ENCODE measurements at places on chromosomes 2 and 18.

DNA sequence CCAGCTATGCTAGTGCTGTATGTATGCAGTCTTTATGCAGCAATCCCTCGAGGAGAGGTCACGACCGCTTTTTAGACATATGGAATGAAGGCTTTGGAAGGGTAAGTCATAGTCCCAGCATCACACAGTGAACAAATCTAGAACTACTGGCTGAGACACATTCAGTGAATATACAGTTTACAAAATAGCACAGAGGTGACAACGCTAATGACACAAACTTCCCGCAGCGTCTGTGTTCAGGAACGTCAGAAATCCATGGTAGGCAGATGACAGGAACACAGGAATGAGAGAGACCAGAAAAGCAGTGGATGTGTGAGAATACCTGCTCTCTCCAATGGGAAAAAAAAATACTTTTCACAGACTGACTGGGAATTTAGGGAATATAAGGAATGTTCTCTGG lies 29.6 kb downstream of the CABYR start:
- DNase-seq: no peak

- no peak for DNase-seq
Measured at GRCh38 chr2:70930371-70931329, 5.0 kb upstream of the ATP6V1B1 start.

- peak; percentile 68 for DNase-seq
Measured at GRCh38 chr2:9403924-9404323, 19.4 kb downstream of the ITGB1BP1 start.

DNA sequence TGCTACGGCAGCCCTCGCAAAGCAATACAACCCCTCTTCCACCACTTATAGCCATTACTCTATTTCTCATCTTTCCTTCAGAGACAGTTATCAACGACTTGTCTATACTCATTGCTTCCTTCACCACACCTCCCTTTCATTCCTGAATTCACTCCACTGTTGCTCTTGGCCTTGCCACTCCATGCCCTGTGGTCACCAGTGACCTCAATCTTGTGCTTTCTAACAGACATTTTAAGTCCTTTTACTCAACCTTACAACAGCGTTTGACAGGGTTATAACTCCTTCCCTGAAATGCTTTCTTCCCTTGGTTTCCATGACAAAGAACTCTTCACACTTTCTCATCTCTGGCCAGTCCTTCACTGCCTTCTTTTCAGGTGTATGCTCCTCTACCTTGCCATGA lies 90.6 kb upstream of the CCDC141 start:
- no peak for DNase-seq

DNA sequence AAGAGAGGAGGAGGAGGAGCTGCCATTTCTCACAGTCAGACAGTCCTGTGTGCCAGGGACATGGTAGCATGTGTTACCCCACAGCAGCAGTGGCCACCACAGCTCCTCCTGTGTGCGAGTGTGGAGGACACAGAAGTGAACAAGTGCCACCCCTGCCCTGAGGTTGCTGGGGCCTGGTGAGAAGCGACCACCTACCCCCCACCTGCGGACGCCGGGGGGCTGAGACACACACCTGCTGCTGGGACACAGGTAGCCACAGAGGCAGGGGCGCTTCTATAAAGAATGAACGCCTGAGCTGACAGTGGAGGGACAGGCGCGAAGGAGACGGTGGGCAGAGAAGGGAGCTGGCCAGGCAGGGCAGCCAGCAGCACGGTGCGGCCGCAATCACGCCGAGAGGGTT lies 32.3 kb upstream of the SALL3 start:
- DNase-seq: no peak

DNA sequence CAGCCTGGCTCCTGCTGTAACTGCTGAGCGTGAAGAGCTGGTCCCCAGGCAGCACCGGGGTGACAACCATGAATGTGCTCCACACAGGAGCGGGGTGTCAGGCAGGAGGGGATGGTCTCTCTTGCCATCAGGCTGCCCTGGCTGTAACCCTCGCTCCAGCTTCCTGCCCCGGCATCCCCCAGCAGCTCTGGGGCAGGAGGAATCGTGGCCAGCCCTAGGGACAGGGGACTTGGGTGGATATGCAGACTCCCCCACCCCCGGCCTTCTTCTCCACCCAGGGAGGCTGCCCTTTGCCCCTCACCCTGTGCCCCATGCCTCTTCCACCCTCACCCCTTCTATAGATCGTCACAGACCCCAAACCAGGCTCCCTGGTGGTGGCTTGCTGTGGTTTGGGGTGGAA lies 69.4 kb upstream of the SMAD7 start:
- no peak for DNase-seq

- DNase-seq: no peak
Measured at GRCh38 chr2:217398860-217399259, 539.0 kb upstream of the TNP1 start.

Measured in lung microvascular endothelial cell (primary cell).